ENCODE measurements at places on chromosomes 3 and 15. TPM values are rescaled to one million over a fixed set of nuclear protein-coding genes. Genes with fewer than 3 reads are reported as not detected.

The TYRO3 gene
- 9.7 TPM for total RNA-seq

The ATP2B2 gene
- not detected for total RNA-seq

The GRK7 gene
- under 0.01 TPM for total RNA-seq

The LMAN1L gene
- not detected for total RNA-seq

The TGM5 gene
- not detected for total RNA-seq

The SERPINI1 gene
- 1.4 TPM for total RNA-seq

The ST3GAL6 gene
- 3.0 TPM for total RNA-seq

The CPEB1 gene
- 1.7 TPM for total RNA-seq

The SMAD6 gene
- 92.1 TPM for total RNA-seq

The MAP6D1 gene
- total RNA-seq = 0.90 TPM

The GHSR gene
- total RNA-seq = not detected

The GNAT1 gene
- not detected for total RNA-seq

The GRIP2 gene
- total RNA-seq = 0.08 TPM

The NR1I2 gene
- not detected for total RNA-seq

The CPN2 gene
- not detected for total RNA-seq

The STRC gene
- total RNA-seq = under 0.01 TPM

The GAP43 gene
- total RNA-seq = 5.1 TPM

The RASGRP1 gene
- under 0.01 TPM for total RNA-seq

The UROC1 gene
- total RNA-seq = not detected

The FAM98B gene
- total RNA-seq = 6.2 TPM

The PLA2G4D gene
- total RNA-seq = not detected

The TLR9 gene
- total RNA-seq = not detected

The ITIH1 gene
- not detected for total RNA-seq

The LRRC49 gene
- total RNA-seq = 10.9 TPM

The NR2E3 gene
- not detected for total RNA-seq

The GOLGA6A gene
- total RNA-seq = not detected

The CYFIP1 gene
- total RNA-seq = 85.9 TPM

The LARP6 gene
- total RNA-seq = 61.9 TPM

The DPPA2 gene
- total RNA-seq = not detected

The COL7A1 gene
- 11.2 TPM for total RNA-seq

The PSTPIP1 gene
- 1.4 TPM for total RNA-seq

The IL12A gene
- total RNA-seq = 0.15 TPM

The ZNF80 gene
- total RNA-seq = not detected

The NOX5 gene
- 0.12 TPM for total RNA-seq

The AADACL2 gene
- total RNA-seq = not detected

The KCNH8 gene
- total RNA-seq = not detected

The ADAMTSL3 gene
- 0.75 TPM for total RNA-seq

The SLC12A1 gene
- total RNA-seq = not detected

The HAUS2 gene
- 16.5 TPM for total RNA-seq

The IL17RB gene
- 0.35 TPM for total RNA-seq

The CPLX3 gene
- not detected for total RNA-seq

The TRAT1 gene
- total RNA-seq = not detected

The CGNL1 gene
- 0.59 TPM for total RNA-seq

The SLC6A1 gene
- total RNA-seq = under 0.01 TPM

The DPPA4 gene
- not detected for total RNA-seq

The SOX2 gene
- total RNA-seq = not detected

The A4GNT gene
- not detected for total RNA-seq

All from smooth muscle cell of the coronary artery (primary cell).